ENCODE measurements at places on chromosomes 6 and 20. TPM values are rescaled to one million over a fixed set of nuclear protein-coding genes. Genes with fewer than 3 reads are reported as not detected.

Gene TMEM170B
- 1.0 TPM for total RNA-seq

Gene NCR2
- not detected for total RNA-seq

Gene TRPC4AP
- total RNA-seq, result 68.9 TPM

Gene PROCR
- 9.6 TPM for total RNA-seq

Gene TUBB
- total RNA-seq, result 1,704 TPM

Gene TNFRSF21
- 23.0 TPM for total RNA-seq
